ENCODE measurements at places on chromosomes 2 and 18.

GRCh38 chr2:204946892-204947291 is 401.6 kb downstream of the PARD3B start:
- no peak for DNase-seq

DNA sequence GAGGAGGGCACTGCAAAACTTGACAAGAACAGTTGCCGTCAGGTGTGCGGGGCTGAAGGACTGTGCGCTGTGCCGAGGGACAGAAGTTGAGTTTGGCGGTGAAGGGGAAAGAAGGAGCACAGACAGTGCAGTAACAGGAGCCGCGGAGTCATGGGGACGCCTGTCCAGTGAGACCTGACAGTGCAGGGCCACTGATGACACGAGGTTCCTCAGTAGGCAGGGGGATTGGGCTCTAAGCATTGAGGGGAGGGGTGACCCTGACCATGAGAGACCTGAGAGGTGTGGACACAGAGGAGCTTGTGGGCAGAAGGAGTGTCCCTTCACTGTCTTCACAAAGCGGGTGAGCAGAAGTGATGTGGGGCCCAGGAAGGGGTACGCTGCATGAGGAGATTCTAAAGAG is 104.8 kb downstream of the MTCL1 start:
- no peak for DNase-seq

GRCh38 chr2:231512222-231512621 is 18.0 kb downstream of the NMUR1 start:
- DNase-seq = no peak

DNA sequence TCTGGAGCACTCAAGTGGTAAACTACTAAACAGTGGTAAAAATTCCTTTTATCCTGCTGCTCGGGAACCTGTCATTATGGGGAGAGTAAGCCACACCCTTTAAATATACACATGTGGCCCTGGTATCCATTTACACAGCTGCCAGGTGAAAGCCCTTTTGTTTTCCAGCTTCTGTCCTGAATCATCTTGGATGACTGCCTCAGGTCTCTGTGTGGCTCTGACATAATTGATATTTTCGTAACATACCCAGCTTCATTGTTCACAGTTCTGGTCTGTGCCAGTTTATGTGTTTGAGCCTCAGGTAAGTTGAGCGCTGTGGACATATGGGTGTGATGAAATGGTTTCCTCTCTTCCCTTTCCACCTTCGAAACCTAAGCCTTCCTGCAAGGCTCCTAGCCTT is 15.7 kb upstream of the TTC39C start:
- DNase-seq = no peak

DNA sequence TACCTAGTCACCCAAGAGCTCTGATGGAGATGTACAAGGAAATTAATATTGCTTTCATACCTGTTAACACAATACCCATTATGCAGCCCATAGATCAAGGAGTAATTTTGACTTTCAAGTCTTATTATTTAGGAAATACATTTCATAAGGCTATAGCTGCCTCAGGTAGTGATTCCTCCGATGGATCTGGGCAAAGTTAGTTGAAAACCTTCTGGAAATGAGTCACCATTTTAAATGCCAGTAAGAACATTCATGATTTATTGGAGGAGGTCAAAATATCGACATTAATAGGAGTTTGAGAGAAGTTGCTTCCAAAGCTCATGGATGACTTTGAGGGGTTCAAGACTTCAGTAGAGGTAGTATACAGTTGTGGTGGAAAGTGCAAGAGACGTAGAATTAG is 931.4 kb upstream of the ACVR2A start:
- DNase-seq = no peak

DNA sequence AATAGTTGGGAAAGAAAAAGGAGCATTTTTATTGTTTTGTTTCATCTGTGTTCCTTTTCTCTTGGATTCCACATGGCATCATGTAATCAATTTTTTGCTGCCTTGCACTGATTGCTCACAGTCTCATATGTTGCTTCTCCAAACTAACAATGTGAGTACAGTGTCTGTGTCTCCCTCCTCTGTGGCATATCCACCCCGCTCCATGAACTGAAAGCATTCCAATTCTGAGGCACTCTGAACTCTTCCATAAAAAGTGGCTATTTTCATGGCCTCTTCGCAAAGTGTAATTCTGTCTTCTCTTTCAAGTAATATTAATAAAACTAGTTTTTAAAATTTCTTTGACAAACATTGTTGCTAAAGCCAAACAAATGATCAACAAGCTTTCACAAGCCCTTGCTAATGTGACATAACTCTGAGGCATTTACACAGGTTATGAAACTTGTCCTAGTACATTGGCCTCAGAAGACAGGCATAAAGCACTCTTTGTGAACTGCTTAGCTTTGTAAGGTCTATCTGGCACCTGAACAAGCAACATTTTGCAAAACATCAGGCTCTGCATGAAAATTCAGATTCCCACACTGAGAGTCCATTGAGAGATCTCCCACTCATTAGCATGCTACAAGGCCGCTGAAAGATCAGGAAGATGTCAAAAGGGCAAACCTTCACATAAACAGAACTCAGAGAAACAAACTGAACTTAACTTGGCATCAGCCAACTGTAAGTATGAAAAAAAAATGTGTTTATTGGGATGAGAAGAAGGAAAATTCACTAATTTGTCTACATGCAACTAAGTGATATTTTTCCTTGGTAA is 33.0 kb downstream of the GPR75 start:
- no peak for DNase-seq

DNA sequence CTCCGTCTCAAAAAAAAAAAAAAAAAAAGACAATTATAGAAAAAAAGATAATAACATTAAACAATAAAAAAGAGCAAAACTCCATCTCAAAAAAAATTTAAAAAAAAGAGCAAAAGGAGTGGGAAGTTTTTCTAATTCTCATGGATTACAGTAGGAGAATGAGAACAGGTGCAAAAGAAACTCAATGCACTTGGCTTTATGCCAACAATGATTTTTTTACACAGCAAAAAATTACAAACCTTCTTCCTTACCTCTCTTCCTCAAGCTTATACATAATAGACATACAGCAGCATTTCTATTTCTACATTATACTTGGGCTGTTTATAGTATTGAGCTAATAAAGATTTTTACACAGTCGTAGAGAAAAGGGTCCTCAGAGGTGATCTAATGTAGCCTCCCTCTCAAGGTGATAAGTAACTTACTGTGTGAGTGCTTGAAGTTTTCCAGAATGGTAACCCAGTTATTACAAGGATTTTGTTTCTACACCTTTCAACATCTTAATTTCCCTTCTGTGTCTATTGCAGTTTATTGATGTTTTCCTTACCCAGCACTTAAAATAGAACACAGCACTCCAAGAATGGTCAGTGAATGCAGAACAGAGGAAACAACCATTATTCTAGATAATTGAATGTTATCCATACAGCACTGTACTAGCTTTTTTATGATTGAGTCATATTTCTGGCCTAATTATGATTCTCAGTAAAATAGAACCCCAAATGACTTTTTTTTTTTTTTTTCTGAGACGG is 34.9 kb upstream of the RNF138 start:
- DNase-seq = peak; percentile 26

DNA sequence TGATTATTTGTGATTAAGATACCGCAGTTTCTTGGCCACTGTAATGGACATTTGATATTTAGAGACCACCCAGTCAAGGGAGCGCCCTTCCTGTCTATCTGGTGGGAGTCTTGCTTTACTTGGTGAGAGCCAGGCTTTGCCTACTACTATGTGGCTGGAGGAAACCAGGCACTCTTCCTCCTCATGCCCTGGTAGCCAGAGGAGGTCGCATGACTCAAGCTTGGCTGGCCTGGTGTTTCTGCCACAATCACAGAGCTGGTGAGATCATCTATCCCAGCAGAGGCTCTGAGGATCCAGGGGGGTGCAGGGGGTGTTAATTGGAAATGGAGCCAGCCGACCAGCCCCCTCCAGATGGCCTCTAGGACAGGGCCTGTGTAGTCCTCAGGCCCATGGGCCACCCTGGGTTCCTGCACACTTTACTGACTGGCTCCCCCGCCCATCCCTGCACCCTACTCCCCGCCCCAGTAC is 46.8 kb upstream of the BIN1 start:
- DNase-seq = no peak

DNA sequence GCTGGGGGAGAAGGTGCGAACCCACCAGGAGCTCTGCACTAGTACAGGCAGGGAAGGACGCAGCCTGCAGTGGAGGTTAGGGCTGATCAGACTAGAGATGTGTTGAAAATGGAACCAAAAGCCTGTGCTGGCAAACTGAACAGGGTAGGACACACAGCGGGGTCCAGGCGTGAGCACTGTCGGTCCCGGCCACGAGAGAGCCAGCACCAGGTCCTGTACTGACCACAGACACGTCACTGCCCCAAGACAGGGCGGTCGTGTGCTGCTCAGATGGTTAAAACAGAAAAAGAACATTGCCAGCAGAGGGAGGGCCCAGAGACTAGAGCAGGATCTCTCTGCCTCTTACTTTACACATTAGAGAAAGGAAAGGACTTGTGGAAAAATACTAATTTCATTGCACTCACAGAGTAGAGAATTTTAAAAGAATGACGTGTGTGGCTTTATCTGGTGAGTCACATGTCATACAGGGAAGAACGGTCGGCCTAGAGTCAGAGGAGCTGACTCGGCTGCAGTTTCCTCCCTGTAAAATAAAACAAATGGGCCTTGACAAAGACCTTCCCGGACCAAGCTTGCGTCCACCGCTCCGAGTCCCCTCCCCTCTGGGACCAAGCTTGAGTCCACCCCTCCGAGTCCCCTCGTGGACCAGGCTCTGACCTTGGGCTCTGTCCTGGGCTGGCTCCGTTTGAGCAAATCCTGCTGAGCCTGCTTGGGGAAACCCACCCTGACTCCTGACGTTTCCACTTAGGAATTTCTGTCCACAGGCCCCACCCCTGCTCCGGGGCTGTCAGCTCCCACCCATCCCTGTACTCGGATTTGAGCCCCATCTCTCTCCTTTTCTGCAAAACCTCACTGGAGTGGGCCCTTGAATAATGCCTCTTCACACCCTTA is 16.7 kb upstream of the ADI1 start:
- DNase-seq = peak; percentile 56

All from KBM-7 (cell line).